CD4-positive, alpha-beta T cell (primary cell): ENCODE measurements at places on chromosomes 4 and X.

GRCh38 chr4:175447016-175447415 lies 365.0 kb downstream of the GPM6A start:
- no peak for DNase-seq

GRCh38 chr4:87469390-87469789 lies 47.0 kb downstream of the NUDT9 start:
- no peak for DNase-seq

- no peak for DNase-seq
Observed at GRCh38 chr4:94453391-94453963, 1.7 kb downstream of the PDLIM5 start.

- DNase-seq: no peak
Observed at GRCh38 chr4:6032249-6033244, 14.3 kb upstream of the C4orf50 start.

DNA sequence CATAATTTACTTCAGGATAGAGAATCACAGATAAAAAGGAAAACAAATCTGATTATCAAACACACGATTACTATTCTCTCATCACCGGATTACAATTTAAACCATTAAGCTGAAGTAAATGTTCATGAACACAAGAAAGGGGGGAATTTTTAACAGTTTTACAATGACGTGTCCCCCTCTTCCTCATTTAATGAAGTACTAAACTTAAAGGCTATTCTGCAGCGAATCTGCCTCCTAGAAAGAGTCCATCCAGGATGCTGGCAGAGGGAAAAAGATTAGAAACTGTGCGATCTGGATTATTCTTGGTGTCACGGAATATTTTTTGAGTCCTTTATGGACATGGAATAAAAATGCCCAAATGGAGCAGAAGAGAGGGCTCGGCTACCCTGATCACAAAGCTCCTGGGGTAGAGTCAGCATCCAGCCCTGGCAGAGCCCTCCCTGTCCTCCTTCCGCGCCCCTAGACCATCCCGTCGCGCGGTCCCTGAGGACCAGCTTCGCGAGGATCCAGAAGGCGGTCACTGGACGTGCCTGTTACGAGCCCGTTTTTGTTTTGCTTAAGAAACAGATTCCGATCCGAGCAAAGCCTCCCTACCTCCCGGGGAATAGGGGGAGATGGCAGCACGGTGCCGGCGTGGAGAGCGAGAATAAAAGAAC lies 1.2 kb downstream of the ELF2 start:
- DNase-seq: no peak

DNA sequence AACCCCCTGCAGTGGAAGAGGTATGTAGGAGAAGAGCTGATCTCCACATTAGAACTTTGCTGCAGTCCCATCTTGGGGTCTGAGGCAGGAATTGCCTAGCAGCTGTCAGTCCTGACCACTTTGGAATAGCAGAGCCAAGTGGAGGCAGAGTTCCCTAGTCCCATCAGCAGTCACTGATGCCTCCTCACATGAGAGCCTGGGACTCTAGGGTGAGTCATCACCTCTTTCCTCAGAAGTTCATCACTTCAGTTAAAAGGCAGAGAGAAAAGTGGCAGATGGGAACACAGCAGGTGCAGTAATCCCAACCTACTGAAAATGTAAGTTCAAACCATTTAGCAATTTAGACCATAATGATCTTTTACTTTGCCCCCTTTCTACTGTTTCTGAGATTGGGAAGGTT lies 73.9 kb upstream of the MED14 start:
- DNase-seq: no peak

- DNase-seq: no peak
Observed at GRCh38 chrX:47992669-47993068, 11.1 kb downstream of the ZNF182 start.

- DNase-seq: no peak
Observed at GRCh38 chr4:107837776-107838618, 13.3 kb downstream of the SGMS2 start.

- no peak for DNase-seq
Observed at GRCh38 chr4:22688236-22688635, 4.5 kb upstream of the GBA3 start.

- DNase-seq: no peak
Observed at GRCh38 chr4:53800741-53801140, 209.5 kb upstream of the LNX1 start.

DNA sequence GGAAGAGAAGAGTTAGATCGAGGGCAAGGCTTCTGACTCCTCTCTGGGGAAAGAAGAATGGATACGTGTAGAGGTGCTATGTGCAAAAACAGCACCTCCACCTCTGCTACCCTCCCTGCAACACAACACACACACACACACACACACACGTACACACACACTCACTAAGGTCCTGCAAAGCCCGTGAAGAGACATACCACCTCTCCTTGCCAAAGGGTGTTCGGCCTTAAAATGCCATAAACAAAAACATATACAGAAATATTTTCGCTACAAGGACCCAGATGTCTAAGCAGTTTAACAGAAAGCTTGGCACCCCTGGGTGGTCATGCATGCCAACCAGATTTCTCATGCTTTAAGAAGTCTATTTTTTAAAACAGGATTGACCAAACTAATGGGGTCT lies 1.5 kb downstream of the TIFA start:
- DNase-seq: no peak

DNA sequence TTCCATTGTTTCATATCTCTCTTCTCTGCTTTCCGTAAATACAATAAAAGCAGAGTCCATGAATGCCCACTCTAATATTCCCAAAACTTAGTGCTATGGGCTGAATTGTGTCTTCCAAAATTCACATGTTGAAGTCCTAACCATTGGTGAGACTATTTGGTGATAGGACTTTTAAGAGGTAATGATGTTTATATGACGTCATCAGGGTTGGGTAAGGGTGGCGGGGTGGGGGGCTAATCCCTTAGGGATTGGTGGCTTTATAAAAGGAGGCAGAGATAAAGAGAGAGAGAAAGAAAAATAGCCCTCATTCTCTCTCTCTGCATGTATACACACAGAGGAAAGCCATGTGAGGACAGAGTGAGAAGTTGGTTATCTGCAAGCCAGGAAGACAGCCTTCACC lies 722.2 kb downstream of the DMD start:
- no peak for DNase-seq

- no peak for DNase-seq
Observed at GRCh38 chrX:68659385-68659784, 11.9 kb downstream of the STARD8 start.

DNA sequence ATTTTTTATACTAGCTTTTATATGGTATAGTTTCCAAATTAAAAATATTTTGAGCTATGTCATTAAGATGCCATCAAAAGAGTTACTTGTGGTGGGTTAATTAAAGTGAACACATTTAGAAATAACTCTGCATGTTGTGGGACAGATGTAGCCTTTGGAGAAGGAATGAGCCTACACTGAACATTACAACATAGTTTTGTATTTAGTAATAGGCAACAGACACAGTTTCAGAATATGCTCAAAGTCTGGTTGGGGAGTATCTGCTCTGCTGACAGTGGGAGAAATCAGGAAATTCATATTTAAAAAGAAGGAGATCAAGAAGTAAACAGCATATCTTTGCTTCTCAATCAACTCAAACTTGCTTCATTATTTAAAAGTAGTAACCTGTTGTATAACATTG lies 23.7 kb downstream of the EMCN start:
- DNase-seq: no peak

DNA sequence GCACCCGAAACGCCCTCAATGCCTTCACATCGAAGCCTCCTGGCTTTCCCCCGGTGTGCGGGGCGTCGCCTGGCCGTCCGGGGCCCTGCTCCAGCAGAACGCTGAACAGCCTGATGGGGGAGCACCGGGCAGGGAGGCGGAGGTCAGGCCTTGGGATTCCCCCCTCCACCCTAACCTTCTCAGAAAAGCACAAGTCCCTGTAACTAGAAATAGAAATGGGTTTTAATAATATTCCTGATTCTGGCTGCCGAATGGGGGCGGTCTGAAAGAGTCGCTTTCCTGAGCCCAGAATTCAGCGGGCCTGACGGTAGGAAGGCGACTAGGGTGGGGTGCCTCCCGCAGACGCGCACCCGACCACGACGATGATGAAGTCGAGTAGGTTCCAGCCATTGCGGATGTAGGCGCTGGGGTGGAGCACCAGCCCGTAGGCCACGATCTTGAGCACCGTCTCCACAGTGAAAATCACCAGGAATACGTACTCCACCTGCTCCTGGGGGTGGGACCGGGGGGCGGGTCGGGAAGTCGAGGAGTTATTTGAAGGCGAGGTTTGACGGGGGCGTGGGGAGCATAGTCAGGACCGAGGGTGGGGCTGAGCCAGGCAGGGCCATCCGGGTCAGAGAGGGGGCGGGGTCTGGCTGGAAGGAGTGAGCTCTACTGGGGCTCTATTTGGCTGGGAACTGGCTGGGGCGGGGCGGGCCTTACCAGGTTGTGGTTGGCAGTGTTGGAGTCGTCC lies 2.5 kb downstream of the CACNA1F start:
- DNase-seq: peak; percentile 25

GRCh38 chr4:140681201-140681600 lies 75.0 kb downstream of the TBC1D9 start:
- no peak for DNase-seq

DNA sequence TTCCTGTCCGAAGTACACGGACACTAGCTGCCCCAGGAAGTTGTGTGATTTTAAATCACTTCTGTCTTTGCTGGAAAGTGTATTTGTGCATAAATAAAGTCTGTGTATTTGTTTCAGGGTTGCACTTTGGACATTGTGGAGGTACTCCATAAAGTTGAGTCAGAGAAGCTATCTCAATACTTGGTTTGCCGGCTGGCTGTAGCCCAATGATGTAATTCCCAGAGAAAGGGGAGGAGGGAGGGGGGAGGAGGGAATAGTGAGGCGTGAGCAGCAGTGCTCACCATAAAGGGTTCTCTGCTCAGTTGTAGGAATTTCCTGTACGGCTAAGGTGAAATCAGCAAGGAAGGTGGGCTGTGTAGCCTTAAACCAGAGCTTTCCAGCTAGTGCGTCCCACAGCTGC lies 7.5 kb downstream of the APEX2 start:
- DNase-seq: no peak

DNA sequence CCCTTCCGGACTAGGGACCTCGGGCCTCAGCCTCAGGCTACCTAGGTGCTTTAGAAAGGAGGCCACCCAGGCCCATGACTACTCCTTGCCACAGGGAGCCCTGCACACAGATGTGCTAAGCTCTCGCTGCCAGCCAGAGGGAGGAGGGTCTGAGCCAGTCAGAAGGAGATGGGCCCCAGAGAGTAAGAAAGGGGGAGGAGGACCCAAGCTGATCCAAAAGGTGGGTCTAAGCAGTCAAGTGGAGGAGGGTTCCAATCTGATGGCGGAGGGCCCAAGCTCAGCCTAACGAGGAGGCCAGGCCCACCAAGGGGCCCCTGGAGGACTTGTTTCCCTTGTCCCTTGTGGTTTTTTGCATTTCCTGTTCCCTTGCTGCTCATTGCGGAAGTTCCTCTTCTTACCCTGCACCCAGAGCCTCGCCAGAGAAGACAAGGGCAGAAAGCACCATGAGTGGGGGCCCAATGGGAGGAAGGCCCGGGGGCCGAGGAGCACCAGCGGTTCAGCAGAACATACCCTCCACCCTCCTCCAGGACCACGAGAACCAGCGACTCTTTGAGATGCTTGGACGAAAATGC lies at the start of gene WAS:
TSS of gene WAS (plus strand) at position 389 of the 572 bp plus-strand sequence. CDS start at position 444, 55 bp downstream.
- peak; percentile 70 for DNase-seq

DNA sequence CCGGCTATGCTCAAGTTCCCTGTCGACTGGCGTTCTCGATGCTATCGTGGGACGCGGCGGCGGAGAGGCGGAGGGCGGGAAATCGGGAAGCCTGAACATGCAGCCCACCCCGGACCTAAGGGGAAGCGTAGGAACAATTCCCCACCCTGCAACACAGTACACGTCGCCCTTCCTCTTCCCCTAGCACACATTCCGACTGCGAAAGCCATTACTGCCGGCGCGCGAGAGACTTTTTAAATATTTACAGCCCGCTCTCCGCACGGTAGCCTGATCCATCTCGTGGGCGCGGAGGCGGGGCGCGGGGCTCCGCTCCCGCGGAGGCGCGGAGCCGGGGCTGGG lies 48.1 kb upstream of the BCOR start:
- no peak for DNase-seq

- no peak for DNase-seq
Observed at GRCh38 chr4:189355590-189355989, 585.1 kb upstream of the FRG1 start.

DNA sequence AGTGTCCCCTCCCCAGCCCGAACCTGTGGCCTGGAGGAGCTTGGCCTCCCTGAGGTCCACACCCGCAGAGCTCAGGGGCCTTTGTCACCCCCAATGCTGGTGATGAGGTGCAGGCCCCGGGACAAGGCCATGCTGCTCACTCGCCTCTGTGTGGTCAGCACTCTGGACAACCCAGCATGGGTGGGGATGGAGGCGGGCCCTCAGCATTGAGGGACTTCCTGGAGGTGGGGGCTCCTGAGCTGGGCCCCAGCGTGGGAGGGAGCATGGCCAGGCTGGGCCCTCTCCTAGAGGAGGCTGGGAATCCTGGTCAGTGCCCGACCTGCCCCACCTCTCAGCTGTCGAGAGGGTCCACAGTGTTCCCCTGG lies 30.6 kb downstream of the TACC3 start:
- DNase-seq: no peak

- DNase-seq: no peak
Observed at GRCh38 chr4:139802931-139803330, 137.3 kb downstream of the MGST2 start.

DNA sequence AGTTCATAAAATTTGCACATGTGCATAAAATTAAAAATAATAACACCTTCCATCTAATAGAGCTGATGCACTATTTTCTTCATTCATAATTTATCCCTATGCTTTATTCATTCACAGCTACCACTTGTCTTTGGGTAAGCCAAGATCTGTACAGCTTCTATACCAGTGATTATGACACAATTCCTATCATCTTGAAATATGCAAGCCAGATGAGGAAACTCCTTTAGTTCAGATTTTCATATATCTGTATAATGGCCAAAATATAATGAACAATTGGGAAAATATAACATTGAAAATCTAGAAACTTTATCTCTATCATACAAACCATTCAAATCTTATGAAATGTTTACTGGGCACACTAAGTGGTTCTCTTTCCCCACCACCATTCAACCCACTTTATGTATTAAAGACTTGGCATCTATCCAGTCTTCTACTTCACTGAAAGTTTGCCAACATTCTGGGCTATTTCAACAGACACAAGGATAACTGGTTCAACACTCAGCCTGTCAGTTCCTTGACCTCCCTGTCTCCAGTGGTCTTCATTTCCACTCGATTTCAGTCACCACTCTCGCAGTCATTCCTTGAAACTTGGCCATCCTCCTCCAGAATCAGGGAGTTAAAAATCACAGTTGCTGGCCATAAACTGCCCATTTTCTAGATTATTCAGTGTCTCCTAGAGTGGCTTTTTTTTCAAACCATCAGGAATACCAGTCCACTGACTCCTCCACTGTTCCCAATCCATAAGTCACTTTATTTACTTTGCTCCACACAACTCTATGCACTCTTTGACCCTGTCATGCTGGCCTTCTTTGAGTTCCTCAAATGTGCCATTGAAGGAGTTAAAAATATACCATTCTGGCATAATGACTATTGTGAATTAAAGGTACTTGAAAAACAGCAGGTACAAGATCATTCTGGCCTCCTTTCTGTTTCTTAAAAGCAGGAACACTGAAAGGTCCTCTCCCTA lies 85.5 kb downstream of the CAMK2D start:
- DNase-seq: no peak

DNA sequence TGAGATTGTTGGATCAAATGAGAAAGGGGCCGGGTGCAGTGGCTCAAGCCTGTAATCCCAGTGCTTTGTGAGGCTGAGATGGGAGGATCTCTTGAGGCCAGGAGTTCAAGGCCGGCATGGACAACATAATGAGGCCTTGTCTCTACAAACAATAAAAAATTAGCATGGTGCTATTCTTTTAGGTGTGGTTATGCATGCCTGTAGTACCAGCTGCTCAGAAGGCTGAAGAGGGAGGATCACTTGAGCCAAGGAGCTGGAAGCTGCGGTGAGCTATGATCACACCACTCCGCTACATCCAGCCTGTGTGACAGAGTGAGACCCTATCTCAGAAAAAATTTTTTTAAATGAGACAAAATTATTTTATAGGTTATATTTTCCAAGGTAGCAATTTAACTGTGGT lies 49.7 kb upstream of the TMEM150C start:
- DNase-seq: no peak
